ENCODE measurements at places on chromosomes 16 and 17.

DNA sequence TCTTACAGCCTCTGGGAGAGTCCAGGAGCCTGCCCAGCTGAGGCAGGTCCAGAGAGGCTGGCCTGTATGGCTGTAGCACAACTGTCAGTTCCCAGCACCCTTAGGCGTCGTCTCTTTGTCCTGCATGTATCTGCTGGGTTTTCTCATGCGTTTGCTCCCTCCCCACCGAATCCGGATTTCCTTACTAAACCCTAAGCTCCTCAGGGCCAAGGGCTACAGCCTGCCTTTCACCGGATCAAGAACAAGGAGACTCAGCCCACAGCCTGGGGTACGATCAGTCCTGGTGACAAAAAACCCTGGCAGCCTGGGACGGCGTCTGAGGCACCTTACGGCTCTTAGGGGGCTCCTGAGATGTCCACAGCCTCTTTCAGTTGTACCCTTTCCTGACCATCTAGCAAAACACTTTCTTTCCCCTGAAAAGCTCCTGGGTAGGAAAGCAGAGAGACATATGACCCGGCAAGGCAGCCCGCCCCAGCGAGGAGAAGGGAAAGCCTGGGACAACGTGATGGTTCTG is 12.2 kb downstream of the HIC1 start:
- DNase-seq: no peak

- DNase-seq: peak; percentile 98
Observed at GRCh38 chr17:51372345-51373004, 112.1 kb downstream of the UTP18 start.

DNA sequence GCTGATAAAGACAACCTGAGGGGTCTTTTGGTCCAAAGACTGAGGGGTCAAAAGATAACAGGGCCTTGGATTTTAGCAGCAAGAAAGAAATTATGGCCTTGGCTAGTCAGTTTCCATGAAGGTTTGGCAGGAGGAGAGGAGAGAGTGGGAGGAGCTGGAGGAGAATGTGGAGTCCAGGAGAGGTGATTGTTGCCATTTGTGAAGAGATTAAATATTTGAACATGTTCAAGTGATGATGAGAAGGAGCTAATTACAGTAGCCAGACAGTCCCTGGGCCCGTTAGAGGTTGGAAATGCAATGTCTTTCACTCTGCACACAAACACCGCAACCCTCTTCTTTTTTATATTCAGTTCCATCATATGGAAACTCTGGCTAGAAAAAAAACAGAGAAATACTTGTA is 68.6 kb downstream of the TNRC6C start:
- DNase-seq: no peak

- no peak for DNase-seq
Observed at GRCh38 chr17:68734187-68734900, 133.2 kb upstream of the FAM20A start.

DNA sequence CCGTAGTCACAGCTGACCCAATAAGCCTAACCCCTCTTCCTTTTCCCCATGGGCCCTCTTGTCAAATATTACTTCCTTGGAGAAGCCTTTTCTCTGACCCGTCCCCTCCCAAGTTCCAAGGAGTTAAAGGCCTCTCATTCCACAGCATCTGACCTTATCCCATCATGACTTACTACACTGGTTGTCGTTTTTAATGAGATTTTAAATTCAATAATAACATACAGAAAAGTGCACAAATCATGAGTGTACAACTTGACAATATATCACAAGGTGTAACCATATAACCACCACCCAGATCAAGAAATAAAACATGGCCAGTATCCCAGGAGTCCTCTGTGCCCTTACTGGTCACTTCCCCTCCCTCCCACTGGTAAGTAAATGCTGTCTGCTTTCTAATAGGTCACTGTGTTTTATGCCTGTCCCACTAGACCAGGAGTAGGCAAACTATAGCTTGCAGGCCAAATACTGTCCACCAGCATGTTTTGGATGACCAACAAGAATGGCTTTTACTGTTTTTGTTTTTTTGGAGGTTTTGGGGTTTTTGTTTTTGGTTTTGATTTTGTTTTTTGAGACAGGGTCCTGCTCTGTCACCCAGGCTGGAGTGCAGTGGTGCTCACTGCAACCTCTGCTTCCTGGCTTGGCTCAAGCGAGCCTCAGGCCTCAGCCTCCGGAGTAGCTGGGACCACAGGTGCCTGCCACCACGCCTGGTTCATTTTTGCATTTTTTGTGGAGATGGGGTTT is 1.2 kb upstream of the FDXR start:
- peak; percentile 71 for DNase-seq

GRCh38 chr16:56789360-56789759 is 59.4 kb downstream of the NUP93 start:
- DNase-seq: peak; percentile 55

DNA sequence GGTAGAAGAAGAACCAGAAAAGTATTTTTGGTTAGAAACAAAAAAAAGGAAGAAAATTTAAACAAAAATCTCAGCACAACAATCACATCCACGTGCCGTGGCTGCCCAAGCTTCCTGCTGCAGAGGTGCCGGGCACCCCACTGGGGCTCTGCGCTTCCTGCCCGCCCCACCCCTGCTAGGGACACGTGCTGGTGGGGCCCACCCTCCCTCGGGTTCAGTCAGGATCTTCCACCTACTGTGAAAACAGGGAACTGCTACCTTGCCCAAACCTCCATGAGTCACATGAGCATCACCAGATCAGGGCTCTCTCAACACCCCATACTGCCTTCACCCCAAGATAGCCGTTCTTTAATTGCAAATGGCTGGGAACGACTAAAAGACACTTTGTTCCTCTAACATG is 24.4 kb upstream of the CYTH1 start:
- no peak for DNase-seq

GRCh38 chr16:79634298-79634697 is 33.8 kb upstream of the MAF start:
- DNase-seq: no peak

DNA sequence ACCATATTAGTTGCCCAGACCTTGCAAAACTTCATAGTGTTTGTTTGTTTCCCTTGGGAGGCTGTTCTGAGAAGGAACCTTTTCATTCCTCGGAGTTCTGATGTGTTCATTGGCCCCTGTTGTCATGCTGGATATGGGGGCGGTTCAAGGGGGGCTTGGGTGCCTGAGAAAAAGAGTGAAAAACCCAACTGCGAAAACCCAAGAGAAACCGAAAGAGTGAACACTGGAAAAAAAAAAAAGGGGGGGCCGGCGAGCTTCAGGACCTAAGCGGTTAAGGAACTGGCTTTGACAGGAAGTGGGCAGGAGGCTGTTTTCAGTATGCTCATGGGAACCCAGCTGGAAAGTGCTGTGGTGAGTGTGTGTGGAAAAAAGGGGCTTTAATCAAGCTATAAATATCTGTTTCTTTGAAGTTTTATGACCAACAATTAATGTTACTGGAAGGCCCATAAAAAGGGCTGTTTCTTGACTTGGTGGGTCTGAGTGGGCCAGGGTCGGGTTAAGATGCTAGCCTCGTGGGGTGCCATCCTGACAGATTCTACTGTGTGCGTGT is 510.7 kb downstream of the MAF start:
- DNase-seq: no peak

GRCh38 chr17:57556320-57556719 is 188.8 kb downstream of the CCDC182 start:
- no peak for DNase-seq

DNA sequence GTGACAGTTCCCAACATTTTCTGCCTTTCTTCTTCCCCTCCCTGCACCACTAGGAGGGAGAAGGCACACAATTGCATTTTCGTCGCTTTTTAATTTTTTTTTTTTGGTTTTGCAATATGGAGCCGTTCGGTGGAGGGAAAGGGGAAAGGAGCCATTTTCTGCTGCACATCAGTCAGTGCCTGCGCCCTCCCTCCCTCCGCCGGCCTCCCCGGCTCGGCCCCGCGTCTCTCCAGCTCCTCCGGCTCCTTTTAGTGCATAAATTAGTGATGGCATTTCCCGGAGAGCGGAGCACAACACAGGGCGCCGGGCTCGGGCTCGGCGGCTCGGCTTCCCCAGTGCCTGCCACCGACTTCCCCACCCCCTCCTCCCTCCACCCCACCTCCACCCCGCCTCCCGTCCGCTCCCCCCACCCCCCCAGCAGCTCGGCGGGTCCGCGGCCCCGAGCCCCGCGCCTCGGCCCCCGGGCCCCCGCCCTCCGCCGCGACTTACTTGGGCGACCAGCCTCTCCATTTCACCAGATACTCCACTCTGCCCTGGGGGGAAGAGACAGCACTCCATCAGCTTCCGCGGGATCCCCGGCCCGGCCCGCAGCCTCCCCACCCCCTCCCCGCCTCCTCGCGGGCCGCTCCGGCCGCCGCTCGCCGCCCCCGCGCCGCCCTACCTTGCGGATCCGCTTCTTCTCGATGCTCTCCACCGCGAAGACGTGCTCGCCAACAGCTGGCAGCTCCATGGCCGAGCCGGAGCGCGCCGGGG is 542 bp downstream of the CBX4 start:
- no peak for DNase-seq

GRCh38 chr17:64455993-64456885 is 7.3 kb downstream of the MILR1 start:
- DNase-seq: no peak

DNA sequence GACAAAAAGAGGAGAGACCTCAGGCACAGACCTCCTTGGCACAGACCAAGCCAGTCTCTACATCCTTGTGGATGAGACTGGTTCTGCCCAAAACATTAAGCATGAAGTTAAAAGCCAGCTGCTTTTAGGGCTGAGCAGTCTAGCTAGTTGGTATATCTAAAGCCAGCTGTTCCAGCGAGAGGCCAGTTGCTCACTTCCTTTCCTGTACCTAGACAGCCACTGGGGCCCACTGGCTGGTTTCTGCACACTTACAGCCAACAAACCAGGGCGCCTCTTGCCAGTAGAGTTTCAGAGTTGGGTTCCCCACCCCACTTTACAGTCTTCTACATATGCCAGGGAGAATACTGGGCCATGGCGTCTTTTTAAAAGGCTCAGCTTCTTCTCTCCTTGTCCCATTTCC is 242.4 kb downstream of the ZFHX3 start:
- no peak for DNase-seq

GRCh38 chr17:3585826-3586225 is 23.4 kb downstream of the TRPV1 start:
- no peak for DNase-seq

- peak; percentile 12 for DNase-seq
Observed at GRCh38 chr16:49592546-49593423, 219.2 kb downstream of the C16orf78 start.

GRCh38 chr16:71746442-71747046 is 22.0 kb upstream of the PHLPP2 start:
- peak; percentile 26 for DNase-seq

DNA sequence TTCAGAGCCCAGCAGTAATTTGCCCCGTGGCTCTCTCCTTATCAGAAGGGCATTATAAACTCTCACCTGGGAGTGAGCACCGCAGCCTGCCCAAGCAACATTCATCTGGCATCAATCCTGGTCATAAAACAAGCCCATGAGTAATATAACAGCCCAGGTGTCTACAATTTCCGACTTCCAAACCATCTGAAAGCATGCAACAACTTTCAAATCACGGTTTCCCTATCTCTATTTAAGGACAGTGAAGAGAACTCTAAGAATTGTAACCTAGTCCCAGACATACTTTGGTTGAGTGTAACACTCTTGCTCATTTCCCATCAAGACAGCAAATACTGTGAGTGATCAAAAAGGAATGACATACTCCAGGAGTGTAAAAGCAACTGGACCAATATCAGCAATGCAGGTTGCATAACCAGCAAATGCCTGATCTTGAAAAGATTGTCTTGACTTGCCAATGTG is 487.4 kb upstream of the SOX9 start:
- peak; percentile 59 for DNase-seq

All from HCT116 (cell line).